NCI-H774 (cell line): ENCODE measurements at places on chromosomes 1 and 21.

GRCh38 chr1:214537219-214537618, 14.2 kb downstream of the PTPN14 start:
- DNase-seq, result peak; percentile 19

DNA sequence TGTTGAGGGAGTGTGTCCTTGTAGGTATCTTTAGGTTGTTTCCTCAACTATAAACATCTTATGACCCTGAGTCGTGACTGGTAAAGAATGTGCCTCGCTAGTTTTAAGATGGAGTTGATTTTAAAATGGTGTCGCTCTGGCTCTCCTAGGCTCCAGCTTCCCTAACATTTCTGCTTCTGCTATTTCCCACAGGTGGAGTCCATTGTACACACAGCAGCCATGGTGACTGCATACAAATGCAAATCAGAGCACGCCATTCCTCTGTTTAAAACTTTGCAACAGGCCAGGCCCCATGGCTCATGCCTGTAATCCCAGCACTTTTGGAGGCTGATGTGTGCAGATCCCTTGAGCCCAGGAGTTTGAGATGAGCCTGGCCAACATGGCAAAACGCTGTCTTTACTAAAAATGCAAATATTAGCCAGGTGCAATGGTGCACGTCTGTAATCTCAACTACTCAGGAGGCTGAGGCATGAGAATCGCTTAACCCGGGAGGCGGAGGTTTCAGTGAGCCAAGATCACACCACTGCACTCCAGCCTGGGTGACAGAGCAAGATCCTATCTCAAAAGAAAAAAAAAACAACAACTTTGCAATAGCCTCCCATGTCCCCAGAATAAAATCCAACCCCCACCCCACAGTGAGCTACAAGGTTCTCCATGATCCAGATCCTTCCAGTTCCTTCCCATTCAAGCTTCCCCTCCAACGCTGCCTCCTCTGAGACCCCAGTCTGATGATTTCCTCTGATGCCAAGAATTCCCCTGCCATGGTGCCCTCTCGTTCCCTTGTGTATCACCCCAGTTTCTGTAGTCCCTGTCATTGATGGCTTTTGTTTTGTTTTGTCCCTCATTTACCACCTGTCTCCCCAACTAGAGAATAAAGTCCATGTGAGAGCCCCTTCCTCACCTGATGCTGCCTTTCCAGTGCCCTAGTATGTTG, 36.9 kb upstream of the KLHDC7A start:
- no peak for DNase-seq

- DNase-seq, result no peak
These were observed 202.0 kb downstream of the FMN2 start for GRCh38 chr1:240293706-240294105.

DNA sequence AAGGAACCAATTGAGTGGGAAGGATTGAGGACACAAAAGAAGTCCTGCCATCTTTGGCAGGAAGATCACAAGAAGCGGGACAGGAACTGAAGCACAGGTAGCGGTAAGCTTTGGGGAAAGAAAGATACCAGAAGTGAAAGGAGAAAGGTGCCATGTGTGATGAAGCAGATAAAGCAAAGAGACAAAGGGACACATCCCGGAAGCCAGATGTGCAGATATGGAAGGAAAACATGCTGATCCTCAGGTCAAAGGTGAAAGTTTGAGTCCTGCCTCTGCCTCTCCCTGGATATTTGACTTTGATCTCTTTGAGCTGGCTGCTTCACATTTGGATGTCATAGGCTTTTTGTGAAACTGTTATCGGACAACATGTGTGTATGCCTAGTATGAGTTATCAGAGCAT, 34.0 kb downstream of the ACP6 start:
- DNase-seq, result no peak

GRCh38 chr1:89954401-89954800, 40.5 kb upstream of the ZNF326 start:
- DNase-seq, result no peak

DNA sequence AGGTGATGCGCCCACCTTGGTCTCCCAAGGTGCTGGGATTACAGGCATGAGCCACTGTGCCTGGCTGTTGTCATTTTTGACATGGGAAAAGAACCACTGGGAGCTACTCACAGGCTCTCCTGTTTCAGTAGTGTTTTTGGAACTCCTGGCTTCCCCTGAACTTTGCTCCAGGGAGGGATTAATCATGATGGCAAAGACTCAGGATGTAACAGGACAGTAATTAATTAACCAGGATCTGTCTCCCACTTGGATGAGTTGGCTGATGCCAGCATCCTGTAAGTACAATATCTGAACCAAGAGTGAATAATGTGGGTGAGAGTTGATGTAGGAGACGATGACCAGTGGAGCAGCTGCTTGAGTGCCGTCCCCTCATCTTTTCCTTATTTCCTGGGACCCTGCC, 4.9 kb downstream of the SFT2D2 start:
- no peak for DNase-seq

GRCh38 chr1:247530785-247531184, 5.5 kb downstream of the OR2C3 start:
- no peak for DNase-seq
